Osteocyte (in vitro differentiated cells): ENCODE measurements at places on chromosomes 6 and 20. TPM values are rescaled to one million over a fixed set of nuclear protein-coding genes. Genes with fewer than 3 reads are reported as not detected.

SYNDIG1 gene
- 0.40 and 0.94 TPM in 2 replicates for total RNA-seq

KHDC1L gene
- total RNA-seq = not detected in 2 replicates

PRPF6 gene
- total RNA-seq = 68.3 and 71.9 TPM in 2 replicates

ISM1 gene
- 0.21 and 0.31 TPM in 2 replicates for total RNA-seq

GRCh38 chr6:39978240-39978639, 44.0 kb upstream of the MOCS1 start:
- no peak for DNase-seq
